ENCODE measurements at places on chromosomes 12 and 14.

DNA sequence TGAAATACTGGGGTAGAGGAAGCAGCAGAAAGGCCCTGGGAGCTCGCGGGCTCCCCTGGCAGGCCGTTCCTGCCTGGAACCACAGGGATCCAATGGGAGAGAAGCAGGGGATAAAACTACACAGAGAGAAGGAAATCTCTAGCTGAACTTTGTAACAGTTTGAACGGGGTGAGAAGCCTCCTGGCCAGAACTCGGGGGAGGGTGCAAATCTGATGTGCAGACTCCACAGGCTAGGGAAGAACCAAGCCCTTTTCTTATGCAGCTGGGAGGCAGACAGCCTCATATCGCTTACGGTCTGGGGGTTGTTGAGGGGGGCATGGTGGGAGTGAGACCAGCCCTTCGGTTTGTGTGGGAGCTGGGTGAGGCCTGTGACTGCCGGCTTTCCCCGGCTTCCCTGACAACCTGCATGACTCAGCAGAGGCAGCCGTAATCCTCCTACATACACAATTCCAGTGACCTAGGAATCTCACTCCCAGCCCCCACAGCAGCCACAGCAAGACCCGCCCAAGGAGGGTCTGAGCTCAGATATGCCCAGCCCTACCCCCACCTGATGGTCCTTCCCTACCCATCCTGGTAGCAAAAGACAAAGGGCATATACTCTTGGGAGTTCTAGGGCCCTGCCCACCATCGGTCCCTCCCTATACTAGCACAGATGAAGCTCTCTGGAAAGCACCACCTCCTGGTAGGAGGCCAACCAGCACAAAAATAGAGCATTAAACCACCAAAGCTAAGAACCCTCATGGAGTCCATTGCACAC, 143.0 kb downstream of the TMTC1 start:
- DNase-seq: no peak

DNA sequence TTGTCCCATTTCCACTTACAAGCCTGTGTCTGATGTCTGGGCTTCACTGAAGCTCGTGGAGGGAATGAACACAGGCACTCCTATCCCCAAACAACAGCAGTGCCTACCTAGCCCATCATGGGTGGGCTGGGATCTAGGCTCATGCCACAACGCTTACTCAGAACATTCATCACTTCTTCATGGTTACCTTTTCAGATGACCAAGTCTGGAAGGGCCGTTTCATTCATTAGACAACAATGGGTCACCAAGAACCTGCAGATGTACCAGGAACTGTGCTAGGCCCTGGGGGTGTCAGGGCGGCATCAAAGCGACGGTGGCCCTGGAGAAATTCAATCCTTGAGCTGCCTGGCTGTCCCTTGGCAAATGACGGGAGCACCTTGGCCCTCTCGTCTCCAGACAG, 64.9 kb upstream of the FZD10 start:
- DNase-seq: no peak

GRCh38 chr12:28936221-28936620, 212.9 kb upstream of the FAR2 start:
- no peak for DNase-seq

GRCh38 chr12:68446384-68446783, 114.2 kb upstream of the MDM1 start:
- DNase-seq: no peak
